ENCODE measurements at places on chromosomes 5 and 9. TPM values are rescaled to one million over a fixed set of nuclear protein-coding genes. Genes with fewer than 3 reads are reported as not detected.

LCN10 gene
- total RNA-seq: not detected

DND1 gene
- 0.26 TPM for total RNA-seq

OLFM1 gene
- total RNA-seq: 0.13 TPM

BTNL9 gene
- not detected for total RNA-seq

PCDHGA11 gene
- 3.2 TPM for total RNA-seq

AQP3 gene
- 47.7 TPM for total RNA-seq

ATP10B gene
- total RNA-seq: 12.4 TPM

PCDHB5 gene
- 0.26 TPM for total RNA-seq

HAND1 gene
- not detected for total RNA-seq

NOP16 gene
- 29.3 TPM for total RNA-seq

SH3RF2 gene
- total RNA-seq: 6.3 TPM

EIF4EBP3 gene
- 3.2 TPM for total RNA-seq

SLC6A19 gene
- not detected for total RNA-seq

GRHPR gene
- 79.6 TPM for total RNA-seq

FOXD1 gene
- 2.3 TPM for total RNA-seq

DMRT3 gene
- not detected for total RNA-seq

CCDC152 gene
- under 0.01 TPM for total RNA-seq

ACSL6 gene
- total RNA-seq: 0.13 TPM

LCN12 gene
- total RNA-seq: not detected

CREB3 gene
- total RNA-seq: 57.9 TPM

MOB3B gene
- 0.38 TPM for total RNA-seq

PHYHD1 gene
- total RNA-seq: 3.8 TPM

ZDHHC11B gene
- total RNA-seq: 0.51 TPM

SPINK7 gene
- 13.7 TPM for total RNA-seq

PAEP gene
- total RNA-seq: not detected

SPATA6L gene
- total RNA-seq: 2.6 TPM

MORN5 gene
- not detected for total RNA-seq

Measured in bronchial epithelial cell (primary cell).